ENCODE measurements at places on chromosomes 3 and 15. TPM values are rescaled to one million over a fixed set of nuclear protein-coding genes. Genes with fewer than 3 reads are reported as not detected.
A peak's percentile ranks its signal among the peaks of the same experiment; 100 is the strongest.

- no peak for DNase-seq
Measured at GRCh38 chr15:69660658-69661405, 208.2 kb downstream of the RPLP1 start.

DNA sequence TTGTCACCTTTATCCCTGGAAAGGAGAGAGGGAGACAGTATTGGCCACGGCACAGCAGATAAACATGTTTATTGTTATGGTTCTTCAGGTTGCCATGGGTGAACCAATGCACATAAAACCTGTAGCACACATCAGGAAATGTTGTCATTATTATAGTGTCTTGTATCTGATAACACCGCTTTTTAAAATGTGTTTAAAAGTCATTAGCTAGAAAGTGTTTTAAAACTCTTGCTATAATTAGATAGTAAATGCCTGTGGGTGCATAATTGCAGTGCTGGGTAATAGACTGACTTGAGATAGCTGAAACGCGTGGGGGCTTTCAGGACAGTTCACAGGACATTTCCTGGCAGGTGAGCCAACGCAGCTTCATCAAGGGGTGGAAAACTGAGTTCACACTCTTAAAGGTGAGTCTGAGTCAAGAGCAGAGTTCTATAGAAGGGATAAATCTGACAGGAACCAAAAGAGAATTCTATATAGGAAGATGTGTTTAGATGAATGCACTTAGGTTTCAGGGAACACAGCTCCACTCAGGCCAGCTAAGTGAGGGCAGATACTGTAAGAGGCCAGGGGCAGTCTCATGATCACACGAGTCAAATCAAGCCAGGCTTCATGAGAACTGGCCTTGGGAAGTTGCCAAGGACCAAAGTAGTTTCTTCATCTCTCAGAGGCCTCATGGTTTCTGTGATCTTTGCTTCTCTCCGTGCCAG lies 35.6 kb upstream of the PPP4R2 start:
- DNase-seq, result no peak

- no peak for DNase-seq
Measured at GRCh38 chr15:96736384-96736783, 405.9 kb downstream of the NR2F2 start.

- DNase-seq, result no peak
Measured at GRCh38 chr3:100438623-100438974, 37.3 kb downstream of the LNP1 start.

DNA sequence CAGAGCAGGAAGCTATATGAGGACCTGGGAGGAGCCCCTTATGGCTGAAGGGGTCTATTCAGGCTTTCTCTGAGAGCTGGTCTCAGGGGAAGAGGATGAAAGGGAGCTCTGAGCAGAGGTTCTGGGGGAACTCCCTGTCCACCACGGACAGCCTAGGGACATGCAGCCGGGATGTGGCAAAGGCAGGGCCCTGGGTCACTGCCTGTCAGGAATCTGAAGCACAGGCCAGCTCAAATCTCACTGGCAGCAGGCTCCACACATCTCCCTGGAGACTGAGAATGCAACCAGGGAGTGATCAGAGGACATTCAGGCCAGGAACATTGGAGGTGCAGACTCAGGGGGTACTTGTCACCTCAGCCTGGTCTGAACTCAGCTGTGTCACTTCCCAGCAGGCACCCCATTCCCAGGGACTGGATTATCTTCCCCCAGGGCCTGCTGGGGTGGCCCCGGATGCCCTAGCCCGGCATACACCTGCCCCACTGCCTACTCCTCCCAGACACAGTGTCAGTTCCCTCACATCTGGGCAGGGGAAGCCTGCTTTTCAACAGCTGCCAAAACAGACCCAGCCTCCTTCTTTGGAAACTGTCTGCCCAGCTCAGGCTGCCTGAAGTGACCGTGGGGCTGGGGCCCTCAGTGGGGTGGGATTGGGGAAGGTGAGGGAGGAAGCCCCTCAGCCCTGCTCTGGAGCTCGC lies 18.3 kb upstream of the SEMA3F start:
- DNase-seq, result no peak

GRCh38 chr15:89206908-89207331 lies 14.5 kb downstream of the RLBP1 start:
- peak; percentile 73 for DNase-seq

GRCh38 chr15:25795061-25795460 lies 68.1 kb downstream of the ATP10A start:
- no peak for DNase-seq

- no peak for DNase-seq
Measured at GRCh38 chr15:61036136-61036535, 193.0 kb downstream of the RORA start.

- no peak for DNase-seq
Measured at GRCh38 chr15:61687651-61688050, 372.6 kb downstream of the VPS13C start.

DNA sequence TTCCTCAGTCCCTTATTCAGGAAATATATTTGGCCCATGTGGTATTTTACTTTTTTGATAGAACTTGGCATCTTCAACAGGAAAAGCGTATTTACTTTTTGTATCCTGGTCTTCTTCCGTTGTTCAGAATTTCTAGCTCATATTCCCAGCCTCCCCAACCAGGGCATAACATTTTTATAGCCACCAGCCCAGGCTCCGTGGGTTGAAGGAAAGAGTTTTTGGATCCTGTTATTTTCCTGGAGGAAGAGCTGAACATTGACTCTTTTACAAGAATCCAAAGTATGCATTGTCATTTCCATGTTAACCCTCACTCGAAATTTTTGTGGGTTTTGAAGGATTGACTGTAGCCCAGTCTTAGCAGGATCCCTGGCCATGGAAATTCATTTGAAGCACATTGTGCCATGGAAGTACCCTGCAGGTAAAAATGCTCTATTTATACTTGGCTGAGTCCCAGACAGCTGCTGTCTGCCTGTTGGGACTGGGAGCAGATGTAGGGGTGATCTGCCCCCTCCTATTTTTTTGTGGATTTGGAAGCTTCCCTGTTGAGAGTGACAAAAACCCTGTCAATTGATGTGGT lies 98.8 kb downstream of the AKAP13 start:
- DNase-seq, result peak; percentile 79

DNA sequence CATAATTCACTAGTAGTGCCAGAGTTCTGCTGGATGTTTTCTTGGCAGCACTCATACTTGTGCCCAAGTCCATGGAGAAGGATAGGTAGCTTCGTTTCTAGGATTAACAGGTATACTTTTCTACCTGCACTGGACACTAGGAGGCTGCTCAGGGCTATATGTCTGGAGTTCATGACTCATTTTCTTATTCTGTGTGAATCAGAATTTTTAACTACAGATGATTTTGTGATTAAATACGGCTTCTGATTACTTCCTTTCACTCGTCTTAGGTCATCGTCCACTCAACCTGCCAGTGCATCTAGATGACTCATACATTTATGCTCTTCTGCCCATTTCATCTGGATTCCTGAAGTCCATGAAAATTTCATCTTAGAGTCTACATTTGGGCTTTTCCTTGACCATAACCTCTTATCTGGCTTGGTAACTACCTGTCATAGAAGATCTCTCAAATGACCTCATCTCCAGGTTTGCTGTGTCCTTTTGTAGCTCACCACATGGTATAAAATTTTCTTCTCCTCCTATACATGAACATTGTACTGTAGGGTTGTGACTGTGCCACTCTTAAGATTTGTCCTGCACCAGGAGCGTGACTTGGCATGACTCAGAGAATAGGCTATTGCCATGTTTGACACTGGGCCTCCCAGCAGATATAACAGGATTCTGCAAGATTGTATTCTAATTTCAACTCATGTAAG lies 66.7 kb upstream of the GCSAM start:
- no peak for DNase-seq

- no peak for DNase-seq
Measured at GRCh38 chr3:141212101-141212500, 19.5 kb upstream of the PXYLP1 start.

- no peak for DNase-seq
Measured at GRCh38 chr15:45095661-45096060, 18.3 kb downstream of the DUOX2 start.

DNA sequence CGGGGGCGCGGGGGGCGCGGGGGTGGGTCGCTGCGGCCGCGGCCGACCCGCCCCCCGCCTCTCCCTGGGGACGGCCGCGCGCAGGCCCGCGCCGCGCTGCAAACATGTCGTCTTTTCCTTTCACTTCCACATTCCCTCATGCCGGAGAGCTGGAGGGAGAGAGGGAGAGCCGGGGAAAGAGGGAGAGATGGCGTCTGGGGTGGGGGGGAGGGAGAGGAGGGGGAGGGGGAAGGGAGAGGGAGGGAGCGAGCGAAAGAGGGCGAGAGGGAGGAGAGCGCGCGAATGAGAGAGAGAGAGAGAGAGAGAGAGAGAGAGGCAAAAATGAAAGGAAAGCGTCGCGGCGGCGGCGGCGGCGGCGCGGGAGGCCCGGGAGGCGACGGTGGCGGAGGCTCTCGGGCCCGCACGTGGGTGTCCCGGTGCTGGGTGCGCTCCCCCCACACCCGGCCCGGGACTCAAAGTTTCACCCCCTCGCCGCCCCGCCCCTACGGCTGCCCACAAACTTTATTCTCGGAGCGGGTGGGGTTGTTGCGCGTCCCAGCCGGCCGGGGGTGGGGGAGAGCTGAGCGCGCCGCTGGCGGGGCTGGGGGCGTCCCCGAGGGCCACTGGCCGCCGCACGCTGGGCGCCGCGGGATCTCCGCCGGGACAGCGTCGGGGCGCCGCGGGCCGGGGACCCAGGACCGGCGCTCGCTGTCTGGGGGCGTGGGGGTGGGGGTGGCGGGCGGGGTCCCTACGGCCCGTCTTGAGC lies 731 bp downstream of the ZNF710 start:
- DNase-seq, result no peak

DNA sequence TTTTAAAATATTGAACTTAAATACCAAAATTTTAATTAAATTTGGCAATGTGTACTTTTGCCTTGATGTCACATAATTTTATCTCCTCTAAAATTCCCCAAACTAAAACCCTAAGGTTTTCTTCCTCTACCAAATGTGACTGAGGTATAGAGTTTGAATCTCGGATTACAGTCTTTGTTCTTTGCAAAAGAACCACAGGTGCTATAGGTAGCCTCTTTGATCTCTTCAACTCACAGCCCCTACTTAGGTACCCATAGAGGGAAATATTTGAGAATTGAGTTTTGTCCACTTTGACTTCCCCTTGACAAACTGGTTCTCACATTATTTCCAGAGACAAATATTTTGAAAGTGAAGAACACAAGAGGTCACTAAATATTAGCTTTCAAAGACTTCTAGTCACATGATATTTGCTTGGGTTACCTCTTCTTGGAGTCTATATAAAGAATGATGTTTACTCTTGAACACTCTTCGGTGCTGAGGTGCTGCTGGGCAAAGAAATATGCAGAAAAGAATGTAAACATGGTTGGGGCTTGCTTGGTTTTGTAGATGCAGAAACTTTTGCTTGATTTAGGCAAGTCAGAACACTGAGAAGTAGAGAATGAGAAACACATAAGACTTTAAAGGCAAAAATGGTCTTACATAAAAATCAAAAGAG lies 120.8 kb upstream of the MCTP2 start:
- no peak for DNase-seq

DNA sequence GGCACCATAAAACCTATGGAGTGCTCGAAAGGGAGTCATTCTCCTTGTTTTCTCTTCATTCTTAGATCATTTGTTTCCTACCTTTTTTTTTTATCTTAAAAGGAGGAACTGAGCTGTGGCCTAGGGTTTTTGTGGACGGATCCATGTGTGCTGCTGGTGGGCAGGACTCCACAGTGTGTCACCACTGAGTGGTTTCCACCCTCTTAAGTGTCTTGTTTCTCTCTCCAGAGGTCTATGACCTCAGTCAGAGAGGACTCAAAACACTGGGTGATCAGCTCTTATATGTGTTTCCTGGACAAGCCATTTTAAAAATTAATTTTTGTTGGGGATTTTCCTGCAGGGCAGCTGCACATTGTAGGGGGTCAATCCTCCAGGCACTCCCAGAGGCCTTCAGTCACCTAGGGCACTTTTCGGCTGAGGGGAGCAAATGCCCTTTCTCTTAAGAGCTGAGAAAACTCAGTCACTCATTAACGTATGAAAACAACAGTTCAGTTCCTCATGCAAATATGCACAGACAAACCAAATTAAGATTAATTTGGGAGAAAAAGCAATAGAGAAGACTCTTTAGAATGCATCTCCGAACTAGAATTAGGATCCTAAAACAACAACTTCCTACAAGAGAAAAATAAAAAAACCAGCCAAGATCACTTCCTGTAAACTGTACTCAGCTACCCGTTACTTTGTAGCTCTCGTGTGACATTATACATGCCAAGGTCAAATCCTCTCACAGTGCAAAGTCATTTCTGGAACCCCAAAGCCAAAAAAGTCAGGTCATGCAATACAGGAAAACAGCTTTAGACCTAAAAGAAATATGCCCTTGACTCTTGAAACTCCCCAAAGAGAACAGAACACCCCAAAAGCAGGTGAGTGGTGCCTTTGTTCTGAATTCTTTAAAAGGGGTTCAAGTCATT lies 27.6 kb upstream of the FAM3D start:
- DNase-seq, result no peak

- DNase-seq, result no peak
Measured at GRCh38 chr3:169965562-169966427, 812 bp upstream of the SEC62 start.

GRCh38 chr3:188010478-188010877 lies 143.5 kb upstream of the LPP start:
- DNase-seq, result no peak

DNA sequence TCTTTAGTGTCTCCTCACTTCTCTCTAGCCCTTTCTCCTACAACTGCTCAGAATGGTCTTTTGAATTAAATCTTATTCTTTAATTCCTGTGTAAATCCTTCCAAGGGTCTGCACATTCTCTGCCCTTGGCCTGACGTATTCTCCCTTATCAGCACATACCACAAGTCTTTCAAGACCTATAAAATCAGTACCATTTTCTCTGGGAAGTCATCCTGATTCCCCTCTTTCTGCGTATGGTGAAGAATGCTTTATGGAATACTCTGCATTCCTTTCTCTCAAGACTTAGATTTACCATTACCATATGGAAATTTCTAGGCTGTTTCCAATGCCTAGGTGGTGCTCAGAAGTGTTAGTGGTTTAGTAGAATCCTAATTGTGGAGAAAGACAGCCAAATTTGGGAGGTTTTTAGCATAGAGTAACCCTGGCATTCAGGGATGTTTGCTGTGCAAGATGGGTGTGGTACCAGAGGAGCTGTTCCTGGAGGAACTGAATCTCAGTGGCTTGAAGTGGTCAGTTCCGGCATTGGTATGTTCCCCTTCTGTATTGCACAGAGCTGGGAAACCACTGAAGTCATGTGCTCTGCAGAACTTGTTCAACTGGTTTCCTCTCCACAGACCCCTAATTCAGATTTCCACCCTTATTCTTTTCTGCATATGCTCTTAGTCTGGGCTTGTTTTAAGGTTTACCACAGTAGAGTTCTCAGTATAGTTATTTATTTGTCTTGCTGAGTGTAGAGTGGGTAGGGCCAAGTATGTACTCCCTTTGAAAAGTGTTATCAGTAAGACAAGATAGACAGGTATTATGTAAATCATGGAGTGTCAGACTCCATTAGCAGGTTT lies 24.5 kb downstream of the IQGAP1 start:
- DNase-seq, result peak; percentile 55

GRCh38 chr3:8166014-8166413 lies 335.6 kb upstream of the LMCD1 start:
- DNase-seq, result no peak

Gene SLC38A3
- total RNA-seq, result 0.65 TPM

Gene MESP2
- total RNA-seq, result not detected

Gene EIF4E3
- 4.9 TPM for total RNA-seq

Gene TGM5
- total RNA-seq, result not detected

Gene ADGRG7
- total RNA-seq, result not detected

Gene CRELD1
- 21.6 TPM for total RNA-seq

Gene TBC1D2B
- total RNA-seq, result 45.4 TPM

Gene CMTM7
- 47.1 TPM for total RNA-seq

Gene CX3CR1
- not detected for total RNA-seq

Gene CHST2
- total RNA-seq, result 2.5 TPM

Gene DNAH1
- total RNA-seq, result 5.8 TPM

Gene TF
- 0.21 TPM for total RNA-seq

Gene PIF1
- total RNA-seq, result 52.7 TPM

Gene SCG5
- total RNA-seq, result 3.3 TPM

Gene CCDC33
- not detected for total RNA-seq

Gene ST3GAL6
- 17.7 TPM for total RNA-seq
